ENCODE measurements at places on chromosomes 5 and 9.

DNA sequence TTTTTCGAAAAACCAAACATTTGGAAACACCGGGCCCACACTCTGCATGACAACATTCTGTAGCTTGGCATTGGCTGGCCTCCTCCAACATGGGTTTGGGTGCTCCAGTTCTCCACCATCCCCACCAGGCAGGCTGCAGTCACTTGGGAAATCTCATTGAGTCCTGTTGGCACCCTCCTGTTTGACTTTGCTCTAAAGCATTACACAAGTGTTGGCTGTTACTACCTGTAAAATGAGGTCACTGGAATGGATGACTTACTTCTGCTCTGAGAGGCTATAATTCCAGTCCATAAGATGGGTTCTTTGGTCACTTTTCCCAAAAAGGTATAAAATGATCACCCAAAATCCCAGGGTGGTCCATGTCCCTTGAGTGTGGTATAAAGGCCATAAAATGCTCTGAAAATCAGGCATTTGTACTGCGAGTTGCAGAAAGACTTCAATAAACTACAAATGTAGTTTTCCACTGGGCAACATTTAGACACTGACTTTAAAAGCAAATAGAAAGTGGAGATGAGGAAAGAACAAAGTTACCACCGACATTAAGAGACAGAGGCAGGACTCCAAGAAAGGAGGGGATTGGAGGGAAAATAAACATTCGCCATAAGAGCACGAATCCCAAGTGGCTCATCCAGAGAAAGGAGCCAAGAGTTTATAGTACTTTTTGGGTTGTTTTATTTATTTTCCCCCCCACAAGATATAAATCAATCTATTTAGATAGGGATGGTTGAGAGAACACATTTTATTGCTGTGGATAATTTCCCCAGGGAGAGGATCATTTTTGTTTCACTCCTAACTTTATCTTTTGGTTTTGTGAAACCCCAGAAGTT lies 295.1 kb downstream of the TLE1 start:
- no peak for DNase-seq

- no peak for DNase-seq
Observed at GRCh38 chr9:98794802-98795201, 1.6 kb downstream of the ANKS6 start.

DNA sequence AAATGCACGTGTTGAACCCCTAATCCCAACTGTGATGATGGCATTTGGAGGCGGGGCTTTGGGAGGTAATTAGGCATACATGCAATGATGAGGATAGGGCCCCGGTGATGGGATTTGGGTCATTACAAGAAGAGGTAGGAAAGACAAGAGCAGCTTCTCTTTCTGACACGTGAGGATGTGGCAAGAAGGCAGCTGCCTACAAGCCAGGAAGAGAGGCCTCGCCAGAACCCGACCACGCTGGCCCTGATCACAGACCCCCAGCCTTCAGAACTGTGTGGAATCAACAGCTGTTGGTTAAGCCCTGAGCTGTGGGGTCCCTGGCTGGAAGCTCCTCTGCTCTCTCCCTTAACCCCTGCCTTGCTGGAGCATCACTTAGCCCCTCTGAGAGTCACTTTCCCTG lies 57.5 kb downstream of the COL23A1 start:
- no peak for DNase-seq

GRCh38 chr9:82763656-82764055 lies 299.3 kb downstream of the RASEF start:
- no peak for DNase-seq

GRCh38 chr9:8074713-8075286 lies 275.2 kb upstream of the DMAC1 start:
- DNase-seq, result no peak

DNA sequence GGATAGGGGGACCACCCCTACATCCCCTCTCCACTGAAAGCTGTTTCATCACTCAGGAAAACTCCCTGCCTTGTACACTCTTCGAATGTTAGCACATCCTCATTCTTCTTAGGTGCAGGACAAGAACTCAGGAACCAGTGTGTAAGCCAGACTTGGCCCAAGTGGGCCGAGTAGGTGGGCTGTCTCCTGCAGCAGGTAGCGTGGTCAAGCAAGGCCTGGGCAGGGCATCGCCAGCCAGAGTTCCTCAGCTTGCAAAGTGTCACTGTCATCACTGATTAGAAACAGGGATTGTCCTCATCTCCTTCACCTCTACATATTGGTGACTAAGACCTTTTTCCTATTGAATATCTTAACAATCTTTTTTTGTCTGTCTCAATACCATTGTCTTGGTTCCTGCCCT lies 22.3 kb downstream of the SMIM15 start:
- DNase-seq, result no peak

- no peak for DNase-seq
Observed at GRCh38 chr9:129410226-129410625, 210.7 kb downstream of the C9orf50 start.

DNA sequence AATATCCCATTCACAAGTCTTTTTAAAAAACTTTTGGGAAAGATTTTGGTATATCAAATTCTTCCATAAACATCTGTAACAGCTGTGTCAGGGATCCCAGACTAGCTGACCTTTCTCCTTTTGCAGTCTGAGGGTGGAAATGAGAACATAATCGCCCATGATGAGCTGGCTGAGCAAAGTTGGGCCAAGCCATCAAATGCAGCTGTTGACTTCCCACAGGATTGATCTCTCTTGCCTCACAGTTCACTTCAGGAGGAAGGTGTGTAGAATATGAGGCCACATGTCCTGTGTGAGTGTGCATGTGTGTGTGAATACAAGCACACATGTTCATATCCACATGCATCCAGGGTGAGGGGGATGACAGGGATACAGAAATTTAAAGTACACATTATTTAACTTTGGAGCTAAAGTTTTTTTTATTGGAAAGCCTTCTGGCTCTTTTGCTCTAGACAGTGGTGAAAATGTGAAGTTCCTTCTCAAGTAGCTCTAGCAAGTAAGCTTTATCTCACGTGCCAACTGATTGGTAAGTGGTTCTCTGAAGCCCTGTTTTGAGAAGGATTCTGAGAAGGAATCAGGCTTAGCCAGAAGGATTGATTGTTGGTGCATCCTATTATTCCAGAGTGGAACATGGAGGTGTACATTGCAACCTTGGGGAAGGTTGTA lies 468.8 kb upstream of the DMAC1 start:
- no peak for DNase-seq

- no peak for DNase-seq
Observed at GRCh38 chr9:136754059-136754572, 3.9 kb downstream of the LCN8 start.

- DNase-seq, result no peak
Observed at GRCh38 chr5:147805030-147805454, 22.5 kb upstream of the JAKMIP2 start.

DNA sequence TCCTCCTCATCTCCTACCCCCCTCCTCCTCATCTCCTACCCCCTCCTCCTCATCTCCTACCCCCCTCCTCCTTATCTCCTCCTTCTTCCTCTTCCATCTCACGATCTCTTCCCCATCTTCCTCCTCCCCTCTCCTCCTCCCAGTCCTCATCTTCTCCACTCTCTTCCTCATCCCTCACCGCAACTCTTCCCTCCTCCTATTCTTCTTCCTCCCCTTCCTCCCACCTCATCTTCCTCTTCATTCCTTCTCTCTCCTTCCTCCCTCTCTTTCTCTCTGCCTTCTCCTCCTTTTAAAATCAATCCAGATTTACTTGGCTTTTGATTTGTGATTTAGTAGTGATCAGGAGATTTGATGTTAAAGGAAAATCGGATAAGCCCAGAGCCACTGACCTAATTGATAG lies 15.0 kb upstream of the BOD1 start:
- no peak for DNase-seq

- DNase-seq, result no peak
Observed at GRCh38 chr9:99054581-99054980, 50.3 kb upstream of the TGFBR1 start.

DNA sequence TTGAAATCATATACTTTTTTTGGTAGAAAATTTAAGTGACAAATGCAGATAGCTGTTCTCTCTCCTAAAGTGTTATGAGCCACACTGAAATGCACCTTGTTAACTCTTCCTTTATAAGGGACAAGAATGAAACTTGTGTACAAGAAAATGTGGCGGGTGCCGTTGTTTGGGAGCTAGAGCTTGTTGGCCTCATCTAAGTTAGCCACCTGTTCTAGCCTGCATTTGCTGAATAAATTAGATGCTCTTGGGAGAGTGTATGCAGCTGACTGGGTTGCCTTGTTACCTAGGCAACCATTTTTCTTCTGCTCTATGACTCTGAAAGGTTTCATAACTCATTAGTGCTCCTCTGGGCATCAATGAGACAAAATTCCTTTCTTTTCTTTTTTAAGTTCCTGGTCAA lies 174.3 kb downstream of the TAF11L14 start:
- no peak for DNase-seq

DNA sequence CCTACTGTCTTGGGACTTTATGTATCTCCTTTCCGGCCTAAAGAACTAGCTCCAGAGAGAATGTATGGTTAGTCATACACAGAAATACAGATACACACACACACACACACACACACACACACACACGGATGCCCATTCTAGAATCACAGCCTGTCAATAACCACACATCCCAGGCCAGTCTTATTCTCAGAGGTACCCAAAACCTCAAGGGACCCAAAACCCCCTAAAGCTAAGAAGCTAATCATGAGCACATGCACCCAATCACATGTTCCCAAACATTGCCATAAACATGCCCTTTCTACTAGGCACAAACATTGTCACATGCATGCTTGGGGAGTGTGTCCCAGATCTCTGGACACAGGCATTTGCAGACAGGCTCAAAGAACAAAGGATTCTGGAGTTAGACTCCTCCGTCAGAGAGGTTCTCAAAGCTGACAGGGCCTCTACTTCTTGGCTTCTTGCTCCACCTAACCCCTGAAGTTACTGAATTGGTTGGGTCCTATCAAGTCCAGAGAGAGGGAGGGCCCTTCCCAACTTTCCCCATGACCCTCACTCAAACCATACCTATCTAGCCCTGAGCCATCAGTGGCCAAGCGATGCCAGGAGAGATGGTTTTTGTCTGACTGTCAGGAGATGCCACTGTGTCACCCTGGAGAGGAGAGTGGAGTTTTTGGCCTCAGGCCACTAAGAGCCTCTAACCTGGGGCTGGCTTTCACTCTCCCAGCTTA lies 78.7 kb downstream of the NRG2 start:
- DNase-seq, result no peak

GRCh38 chr9:18707489-18708205 lies 233.7 kb downstream of the ADAMTSL1 start:
- no peak for DNase-seq

DNA sequence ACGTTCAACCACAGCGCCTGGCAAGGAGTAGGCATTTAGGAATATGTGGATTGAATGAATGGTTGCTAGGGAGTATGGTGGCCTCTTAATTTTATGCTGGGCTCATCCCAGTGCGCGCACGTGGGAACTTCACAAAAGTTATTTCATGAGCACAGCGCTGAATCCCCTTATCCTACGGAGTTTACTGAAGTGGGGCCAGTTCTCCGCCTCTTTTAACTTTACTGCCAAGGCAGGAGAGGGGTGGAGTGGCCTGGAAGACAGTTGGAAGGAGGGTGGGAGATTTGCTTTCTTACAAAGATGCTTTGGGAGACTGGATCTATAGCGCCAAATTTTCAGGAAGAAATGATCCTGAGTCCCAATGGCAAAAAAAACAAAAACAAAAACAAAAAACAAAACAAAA lies 326.5 kb downstream of the SH3GL2 start:
- DNase-seq, result peak; percentile 22

DNA sequence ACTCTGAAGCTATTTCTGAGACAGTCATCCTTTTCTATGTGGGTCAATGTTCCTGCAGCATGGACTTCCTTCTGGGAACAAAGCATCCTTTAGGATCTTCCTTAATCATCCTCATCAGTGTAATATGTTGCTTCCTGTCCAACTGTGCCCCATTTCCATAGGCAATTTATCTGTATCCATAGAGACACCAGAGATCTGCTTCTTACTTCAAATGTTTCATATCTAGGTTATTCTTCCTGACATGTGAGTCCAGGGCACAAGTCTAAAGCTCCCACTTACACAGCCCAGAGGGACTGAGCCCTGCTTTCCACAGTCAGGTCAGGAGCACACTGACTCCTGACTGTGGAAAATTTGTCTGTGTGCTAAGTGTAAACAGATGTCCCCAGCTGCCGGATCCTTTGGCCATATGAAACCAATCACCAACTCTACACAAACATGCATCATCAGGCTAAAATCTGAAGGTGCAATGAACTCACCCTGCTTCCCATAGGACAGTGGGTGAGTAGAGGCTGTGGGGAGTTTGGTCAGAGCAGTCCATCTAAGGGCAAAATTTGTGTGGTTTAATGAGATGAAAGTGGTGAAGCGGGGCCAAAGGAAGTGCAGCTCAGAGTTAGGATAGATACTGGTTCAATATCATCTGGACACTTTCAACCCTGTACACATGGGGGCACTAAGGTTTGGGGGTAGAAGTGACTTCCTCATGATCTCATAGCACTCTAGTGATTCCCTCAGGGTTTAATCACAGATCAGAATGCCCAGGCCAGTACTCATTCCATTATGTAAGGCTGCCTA lies 85.2 kb upstream of the TNC start:
- DNase-seq, result no peak

DNA sequence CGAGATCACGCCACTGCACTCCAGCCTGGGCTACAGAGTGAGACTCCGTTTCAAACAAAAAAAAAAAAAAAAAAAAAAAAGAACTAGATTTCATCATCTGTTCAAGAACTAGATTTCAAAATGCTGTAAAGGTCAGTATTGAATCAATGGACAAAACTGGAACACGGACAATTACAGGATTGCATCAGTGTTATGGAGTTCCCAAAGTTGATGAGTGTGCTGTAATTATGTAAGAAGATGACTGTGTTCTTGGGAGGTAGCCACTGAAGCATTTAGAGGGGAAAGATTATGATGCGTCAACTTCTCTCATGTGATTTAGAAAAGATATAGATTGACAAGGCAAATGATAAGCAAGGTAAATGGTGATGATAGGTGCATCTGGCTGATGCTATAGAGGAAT lies 6.5 kb downstream of the FAM240B start:
- no peak for DNase-seq

DNA sequence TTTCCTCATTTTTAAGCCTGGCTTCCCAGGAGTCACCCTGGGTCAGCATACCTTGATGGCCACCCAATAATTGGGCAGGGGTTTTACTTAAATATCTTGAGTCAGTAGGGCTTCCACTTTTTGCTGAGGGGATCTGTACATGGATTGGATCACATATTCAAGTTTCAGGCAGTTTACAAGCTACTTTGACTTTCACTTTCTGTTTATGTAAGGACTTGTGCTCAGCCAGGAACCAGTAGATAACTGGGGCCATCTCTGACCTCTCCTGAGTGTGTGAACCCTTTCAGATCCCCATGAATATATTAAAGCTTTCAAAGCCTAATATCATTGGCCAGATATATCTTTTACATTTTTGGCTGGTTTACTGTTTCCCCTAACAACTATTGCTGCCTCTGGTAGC lies 45.1 kb downstream of the SLCO6A1 start:
- DNase-seq, result no peak

DNA sequence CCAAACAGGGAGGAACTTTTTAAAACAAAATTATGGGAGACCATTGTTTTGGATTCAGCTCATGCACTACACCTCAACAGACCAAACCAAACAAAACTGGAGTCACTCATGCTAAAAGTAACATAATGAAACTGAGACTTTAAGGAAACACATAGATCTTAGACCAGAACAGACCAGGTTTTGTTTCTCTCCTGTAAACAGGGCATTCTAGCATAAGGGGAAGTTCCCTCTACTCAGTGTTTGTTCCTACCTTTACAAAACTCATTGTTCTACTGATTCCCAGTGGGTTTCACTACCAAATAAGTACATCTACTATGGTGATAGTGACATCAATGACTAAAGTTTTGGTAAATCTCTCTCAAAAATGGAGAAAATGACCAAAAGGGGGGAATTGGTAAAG lies 1103.6 kb upstream of the EDIL3 start:
- no peak for DNase-seq

- no peak for DNase-seq
Observed at GRCh38 chr9:32350682-32351081, 33.8 kb upstream of the ACO1 start.

All from ovary (tissue), 10 donors.